ENCODE measurements at places on chromosomes 2 and 18.

DNA sequence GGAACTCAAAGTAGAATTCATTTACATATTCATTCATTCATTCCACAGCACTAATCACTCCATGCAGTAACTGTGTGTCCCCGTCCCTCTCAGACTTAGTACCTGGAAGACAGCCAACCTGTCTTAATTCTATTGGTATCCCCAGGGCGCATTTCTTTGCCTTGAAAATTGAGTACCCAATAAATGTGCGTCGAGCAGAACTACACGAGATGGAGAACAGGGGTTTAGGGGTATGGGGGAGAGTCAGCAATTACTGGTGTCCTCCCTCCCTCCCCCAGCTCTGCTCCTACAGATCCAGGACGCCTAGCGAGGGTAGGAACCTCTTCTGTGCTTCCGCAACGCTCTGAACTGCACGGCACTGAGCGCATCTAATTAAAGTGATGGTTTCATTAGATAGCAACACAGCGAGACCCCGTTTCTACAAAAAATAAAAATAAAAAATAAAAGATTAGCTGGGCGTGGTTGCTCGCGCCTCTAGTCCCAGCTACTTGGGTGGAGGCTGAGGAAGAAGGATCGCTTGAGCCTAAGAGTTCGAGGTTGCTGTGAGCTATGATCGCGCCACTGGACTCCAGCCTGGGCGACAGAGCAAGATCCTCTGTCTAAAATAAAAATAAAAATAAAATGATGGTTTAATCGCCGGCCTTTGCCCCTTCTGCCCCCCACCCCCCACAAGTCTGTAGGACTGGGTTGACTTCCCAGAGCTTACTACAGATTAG lies 614 bp upstream of the FKBP1B start:
- DNase-seq: no peak

- DNase-seq: no peak
Observed at GRCh38 chr2:25098056-25098455, 56.2 kb downstream of the EFR3B start.

- DNase-seq: no peak
Observed at GRCh38 chr2:15348636-15349035, 212.5 kb downstream of the NBAS start.

- DNase-seq: no peak
Observed at GRCh38 chr2:58899692-58900091, 658.6 kb upstream of the FANCL start.

DNA sequence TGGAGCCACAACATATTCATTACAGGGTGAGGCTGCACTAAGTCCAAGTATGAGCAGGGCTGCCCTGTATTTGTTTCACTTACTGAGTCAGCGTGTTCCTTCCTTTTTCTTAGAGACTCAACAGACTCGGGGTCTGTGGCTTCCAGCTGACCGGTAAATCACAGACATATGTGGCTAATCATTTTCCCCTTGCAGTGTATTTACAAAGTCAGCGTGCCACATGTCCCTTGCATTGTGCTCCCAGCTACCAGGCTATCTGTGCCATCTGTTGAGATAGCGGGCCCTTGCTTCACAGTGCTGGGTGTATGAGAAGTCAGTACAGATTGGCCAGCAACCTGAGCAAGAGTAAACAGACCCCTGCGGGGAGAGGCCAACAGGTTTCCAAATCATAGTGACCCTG lies 254.3 kb downstream of the LRRTM1 start:
- DNase-seq: no peak

GRCh38 chr18:75728621-75729020 lies 301.1 kb upstream of the SMIM21 start:
- no peak for DNase-seq

DNA sequence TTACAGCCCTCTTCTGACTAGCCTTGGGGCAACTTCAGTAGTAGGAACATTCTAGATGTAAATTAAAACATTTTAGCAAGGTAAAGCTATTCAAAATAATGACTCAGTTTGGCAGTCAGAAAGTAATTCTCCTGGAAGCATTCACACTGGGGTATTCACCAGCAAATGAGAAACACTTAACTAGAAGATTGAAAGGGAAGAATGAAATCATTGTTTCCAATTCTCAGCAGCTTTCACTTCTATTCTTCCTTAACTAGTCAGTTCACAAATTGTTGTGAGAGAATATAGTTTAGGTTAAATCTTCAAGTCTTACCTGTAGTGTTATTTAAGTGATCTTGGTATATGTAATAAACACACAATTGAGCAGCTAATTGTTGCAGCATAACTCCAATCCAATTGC lies 1135.6 kb upstream of the FAM98A start:
- DNase-seq: no peak

DNA sequence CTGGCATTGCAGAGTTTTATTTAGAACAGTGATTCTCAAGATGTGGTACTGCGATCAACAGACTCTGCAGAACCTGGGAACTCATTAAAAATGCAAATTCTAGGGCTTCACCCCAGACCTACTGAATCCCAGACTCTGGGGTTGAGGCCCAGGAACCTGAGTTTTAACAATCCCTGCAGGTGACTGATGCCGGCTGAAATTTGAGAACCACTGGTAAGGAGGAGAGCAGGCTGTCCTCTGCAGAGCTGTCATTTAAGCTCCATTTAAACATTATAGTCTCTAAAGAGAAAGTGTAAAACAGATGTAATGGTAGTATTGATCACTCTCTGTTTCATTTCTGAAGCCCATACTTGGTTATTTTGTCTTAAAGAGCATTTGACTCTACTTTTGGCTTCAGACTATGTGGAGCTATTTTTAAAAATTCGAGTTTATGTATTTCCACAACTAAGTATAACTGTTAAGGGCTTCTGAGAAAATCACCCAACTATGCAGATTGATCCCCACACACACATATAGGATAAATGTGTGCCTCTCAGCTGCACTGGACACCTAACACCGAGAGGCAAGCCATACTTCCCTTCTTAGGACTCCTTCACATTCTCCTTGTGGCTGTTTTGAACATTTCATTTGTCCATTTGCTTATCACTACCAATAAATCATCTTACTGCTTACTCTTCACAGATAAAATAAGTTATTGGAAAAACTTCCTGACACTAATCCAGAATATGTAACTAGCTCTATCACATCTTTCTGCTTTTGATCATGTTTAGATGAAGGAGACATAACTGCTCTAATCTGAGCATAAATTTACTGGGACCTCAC lies 487.5 kb downstream of the DLGAP1 start:
- DNase-seq: no peak

GRCh38 chr2:27741673-27742072 lies 29.8 kb upstream of the MRPL33 start:
- DNase-seq: no peak

DNA sequence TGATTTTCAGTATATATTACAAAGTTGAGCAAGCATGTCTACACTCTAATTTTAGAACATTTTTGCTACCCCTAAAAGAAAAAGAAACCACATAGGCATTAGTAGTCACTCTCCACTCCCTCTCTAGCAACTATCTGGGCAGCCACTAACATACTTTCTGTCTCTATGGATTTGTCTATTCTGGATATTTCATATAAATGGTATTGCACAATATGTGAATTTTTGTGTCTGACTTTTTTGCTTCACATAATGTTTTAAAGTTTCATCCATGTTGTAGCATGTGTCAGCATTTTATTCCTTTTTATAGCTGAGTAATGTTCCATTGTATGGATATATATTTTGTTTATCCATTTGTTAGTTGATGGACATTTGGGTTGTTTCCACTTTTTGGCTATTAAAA lies 232.5 kb upstream of the CTAGE1 start:
- DNase-seq: no peak

DNA sequence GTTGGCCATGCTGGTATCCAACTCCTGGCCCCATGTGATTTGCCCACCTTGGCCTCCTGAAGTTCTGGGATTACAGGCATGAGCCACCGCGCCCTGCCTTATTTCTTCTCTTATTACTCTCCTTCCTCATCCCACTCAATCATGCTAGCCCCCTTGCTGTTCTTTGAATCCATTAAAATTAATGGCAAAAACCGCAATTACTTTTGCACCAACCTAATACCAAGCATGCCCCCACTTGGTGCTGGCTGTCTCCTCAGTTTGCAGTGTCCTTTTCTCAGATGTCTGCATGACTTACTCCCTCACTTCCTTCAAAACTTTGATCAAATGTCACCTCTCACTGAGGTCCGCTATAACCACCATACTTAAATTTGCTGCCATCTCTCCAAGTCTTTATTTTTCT lies 34.6 kb downstream of the DYTN start:
- DNase-seq: no peak

DNA sequence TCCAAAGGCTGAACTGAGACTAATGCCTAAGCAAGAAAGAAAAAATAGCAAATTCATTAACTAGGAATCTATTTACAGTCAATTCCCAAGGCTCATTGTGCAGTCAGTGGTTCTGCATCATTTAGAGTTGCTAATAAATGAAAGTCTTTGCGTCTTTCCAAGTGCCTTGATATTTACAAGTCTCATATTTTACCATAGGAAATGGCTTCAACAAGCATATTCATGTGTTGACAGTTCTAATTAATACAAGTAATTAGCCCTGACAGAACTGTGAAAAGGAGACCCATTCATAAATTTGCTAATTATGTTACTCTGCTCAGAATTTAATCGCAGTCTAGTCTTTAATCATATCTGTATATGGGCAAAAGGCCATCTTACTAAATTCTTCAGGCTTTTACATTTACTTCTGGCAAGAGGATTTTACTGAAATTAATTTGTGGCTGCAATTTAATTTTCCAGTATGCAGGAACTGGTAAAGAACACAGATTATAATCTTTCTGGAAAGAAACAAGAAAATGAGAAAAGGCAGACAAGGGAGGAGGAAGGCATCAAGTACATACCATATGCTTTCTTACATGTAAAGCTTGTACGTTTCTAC lies 126.4 kb downstream of the RHBDD1 start:
- no peak for DNase-seq

GRCh38 chr2:12606472-12607000 lies 110.2 kb upstream of the TRIB2 start:
- no peak for DNase-seq

DNA sequence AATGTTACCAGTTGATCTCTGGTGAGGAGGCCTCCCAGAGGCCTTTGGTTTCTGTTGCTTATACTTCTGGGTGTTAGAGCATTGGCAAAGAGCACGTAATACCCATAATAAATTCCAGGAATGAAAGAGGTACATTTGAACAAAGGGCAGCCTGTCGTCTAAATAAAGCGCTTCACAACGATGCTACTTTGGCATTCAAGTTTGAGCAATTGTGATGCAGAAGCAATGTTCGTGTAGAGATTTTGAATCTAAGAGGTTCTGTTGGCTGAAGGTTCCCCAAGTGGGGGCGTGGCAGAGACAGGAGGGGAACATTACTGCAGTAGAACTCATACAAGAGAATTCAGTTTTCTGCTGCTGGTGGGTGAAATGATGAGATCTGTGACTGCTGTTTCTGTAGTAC lies 27.8 kb downstream of the ZNF532 start:
- DNase-seq: no peak

DNA sequence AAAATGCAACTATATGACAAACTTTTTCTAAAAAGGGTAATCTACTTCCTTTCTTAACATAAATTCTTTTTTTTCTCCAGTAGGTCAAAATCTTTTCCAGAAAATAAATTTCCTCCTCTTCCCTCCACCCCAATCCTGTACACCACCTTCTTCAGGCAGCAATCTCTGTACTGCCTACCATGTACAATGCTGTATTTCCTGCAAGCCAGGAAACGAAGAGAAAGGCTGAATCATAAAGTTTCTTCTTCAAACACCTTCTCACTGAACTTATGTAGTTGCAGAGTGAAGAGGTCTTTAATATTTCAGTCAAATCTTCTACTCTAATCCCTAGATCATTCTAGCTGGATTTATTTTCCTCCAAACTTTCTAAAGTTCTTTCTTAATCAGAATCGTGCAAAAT lies 18.2 kb upstream of the C2orf66 start:
- DNase-seq: no peak

- no peak for DNase-seq
Observed at GRCh38 chr2:26584656-26585055, 56.5 kb downstream of the CIB4 start.

DNA sequence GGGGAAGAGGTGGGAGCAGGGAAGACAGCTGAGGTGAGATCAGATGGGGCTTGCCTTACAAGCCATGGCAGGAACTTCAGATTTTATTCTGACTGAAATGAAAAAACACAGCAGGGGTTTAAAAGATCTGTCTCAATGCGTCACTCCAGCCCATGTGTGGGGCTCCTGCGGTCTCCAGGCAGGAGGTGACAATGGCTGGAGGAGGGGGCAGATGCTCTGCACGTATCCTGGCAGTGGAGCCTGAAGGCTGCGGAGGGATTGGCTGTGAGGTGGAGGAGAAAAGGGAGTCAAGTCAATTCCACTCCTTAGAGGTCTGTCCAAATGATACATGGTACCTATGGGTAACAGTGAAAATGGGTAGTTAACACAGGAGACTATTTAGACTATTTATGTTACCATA lies 40.5 kb upstream of the KIDINS220 start:
- no peak for DNase-seq

DNA sequence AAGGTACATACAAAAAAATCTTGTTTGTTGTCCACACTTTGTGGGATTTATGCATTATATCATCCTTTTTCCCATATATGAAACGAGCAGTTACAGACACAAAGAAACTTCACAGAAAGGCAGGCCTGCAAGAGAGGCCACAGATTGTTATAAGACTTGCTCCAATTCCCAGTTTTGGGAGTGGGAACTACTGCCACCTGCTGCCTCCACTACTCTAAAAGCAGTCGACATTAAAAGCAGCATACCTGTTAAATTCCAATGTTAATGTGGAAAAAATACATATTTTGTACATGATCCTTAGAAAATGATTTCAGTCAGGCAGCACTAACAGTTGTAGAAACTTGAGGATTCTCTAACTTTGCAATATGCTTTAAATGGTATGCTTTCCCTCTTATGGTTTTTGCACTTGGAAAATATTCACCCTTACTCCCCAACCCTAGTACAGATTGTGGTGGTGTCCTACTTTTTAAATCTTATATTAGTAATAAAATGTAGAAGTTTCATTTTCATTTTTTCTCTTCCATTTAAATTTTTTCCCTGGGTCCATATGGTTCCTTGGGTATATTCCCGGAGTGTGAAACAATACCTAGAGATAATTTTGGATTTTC lies 37.9 kb downstream of the SLC38A11 start:
- DNase-seq: no peak

GRCh38 chr2:38658613-38659012 lies 7.3 kb upstream of the GALM start:
- no peak for DNase-seq

- DNase-seq: no peak
Observed at GRCh38 chr2:236063994-236064393, 104.2 kb downstream of the GBX2 start.

- DNase-seq: no peak
Observed at GRCh38 chr2:233273120-233273519, 21.6 kb downstream of the ATG16L1 start.

DNA sequence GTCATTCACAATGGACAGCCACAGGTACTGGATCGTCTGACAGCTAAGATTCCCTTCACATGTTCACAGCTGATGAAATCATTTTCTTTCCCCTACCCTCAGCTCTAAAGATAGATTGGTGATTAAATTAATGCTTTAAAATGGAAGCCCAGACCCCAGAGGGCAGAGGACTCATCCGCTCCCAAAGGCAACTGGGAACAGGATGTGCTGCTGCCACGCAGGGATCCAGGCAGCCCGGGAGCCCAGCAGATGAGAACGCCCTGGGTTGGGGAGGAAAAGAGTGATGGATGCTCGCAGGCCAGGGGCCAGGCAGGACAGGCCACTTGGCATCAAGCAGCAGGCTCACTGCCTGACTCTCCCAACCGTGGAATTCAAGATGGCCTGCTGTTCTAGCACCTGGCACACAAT lies 41.3 kb downstream of the HDHD2 start:
- no peak for DNase-seq

Measured in AML-193 (cell line).